Astrocyte of the spinal cord (primary cell): ENCODE measurements at places on chromosomes 2 and 18.
A peak's percentile ranks its signal among the peaks of the same experiment; 100 is the strongest.

- no peak for DNase-seq
Measured at GRCh38 chr2:88896971-88897370, 205.5 kb downstream of the RPIA start.

- peak; percentile 63 for DNase-seq
Measured at GRCh38 chr18:74745633-74746403, 148.1 kb downstream of the ZNF407 start.

GRCh38 chr2:86249176-86249575 lies 49.9 kb downstream of the MRPL35 start:
- DNase-seq, result no peak

GRCh38 chr2:19845323-19845920 lies 56.4 kb downstream of the TTC32 start:
- no peak for DNase-seq

DNA sequence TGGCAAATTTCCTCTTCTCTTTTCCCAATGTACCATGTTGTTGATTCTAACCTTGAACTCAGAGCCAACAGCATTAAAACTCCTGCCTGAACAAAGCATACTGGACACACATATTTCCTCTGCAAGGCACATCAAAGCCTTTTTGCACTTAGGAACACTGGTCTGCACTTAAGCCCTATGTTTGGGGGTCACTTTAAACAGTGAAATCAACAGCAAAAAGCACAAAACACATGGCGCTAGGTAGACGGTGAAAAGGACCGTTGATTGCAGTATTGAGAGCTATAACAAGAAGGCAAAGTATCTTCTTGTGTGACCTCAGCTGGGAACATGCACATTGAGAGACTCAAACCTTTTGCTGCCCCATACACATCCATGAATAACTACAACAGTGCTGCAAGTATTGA lies 83.9 kb upstream of the SH3BP4 start:
- DNase-seq, result no peak

GRCh38 chr2:196125596-196125995 lies 45.8 kb downstream of the STK17B start:
- DNase-seq, result no peak

- no peak for DNase-seq
Measured at GRCh38 chr2:211344289-211344688, 787.9 kb downstream of the CPS1 start.

- DNase-seq, result no peak
Measured at GRCh38 chr2:224264259-224264658, 137.6 kb downstream of the FAM124B start.

DNA sequence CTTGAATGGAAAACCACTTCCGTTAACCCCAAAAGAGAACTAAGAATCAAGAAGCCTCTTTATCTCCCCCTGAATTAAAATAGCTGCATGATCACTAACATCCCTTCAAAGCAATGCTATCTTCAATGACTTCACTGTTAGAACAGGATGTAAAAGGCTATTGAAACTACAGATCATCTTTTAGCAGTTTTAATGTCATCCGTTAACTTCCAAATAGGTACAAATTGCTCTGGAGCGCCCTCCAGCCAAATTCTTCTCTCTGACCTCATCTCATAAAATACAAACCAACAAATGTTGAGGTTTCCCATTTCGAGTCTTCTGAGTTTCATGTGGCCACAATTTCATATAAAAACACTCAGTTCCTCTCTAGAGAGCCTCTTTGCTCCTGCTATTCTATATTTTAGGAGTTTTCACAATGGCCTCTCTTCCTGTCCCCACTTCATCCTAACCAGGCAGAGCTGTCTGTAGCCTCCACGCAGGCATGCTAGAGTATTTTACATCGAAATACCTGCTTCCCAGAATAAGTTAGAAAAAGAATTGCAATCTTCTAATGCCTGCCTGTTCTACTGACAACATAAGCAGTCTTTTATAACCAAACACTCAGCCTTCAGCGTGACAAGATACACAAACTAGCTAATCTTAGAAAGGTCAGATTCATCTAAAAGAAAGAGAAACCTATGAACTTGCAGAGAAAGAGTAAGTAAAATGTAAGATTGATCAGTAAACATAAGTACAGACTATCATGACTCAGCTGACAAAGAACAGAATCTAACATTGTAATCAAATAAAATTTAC lies 37.9 kb downstream of the B4GALT6 start:
- no peak for DNase-seq

DNA sequence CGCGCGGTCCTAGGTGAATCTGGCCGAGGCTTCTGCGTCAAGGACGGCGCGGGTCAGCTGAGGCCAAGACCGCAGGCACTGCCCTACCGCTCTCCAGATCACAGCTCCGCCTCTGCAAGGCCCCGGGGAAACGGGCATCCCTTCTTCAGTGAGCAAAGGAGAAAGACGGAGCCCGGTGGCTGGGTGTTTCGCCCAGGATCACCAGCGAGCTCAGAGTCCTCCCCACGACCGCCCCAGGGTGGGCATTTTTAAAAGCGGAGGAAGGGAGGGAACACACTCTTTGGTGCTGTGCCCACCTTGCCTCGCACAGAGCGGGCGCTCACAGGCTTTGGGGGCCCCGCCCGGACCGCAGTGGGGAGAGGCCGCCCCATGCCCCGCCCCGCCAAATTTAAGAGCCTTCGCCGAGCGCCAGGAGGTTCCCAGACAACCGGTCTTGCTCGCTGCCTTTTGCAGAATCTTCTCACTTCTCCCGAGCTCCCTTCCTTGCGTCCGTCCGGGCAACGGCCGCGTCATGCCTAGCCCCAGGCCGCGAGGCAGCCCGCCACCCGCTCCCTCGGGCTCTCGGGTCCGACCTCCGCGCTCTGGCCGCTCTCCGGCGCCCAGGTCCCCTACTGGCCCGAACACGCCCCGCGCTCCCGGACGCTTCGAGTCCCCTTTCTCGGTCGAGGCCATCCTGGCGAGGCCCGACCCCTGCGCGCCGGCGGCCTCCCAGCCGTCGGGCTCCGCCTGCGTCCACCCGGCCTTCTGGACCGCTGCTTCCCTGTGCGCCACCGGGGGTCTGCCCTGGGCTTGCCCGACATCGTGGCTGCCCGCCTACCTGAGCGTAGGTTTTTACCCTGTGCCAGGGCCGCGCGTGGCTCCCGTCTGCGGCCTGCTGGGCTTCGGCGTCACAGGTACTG lies at the start of gene NOTO:
Gene NOTO (plus strand): TSS at position 419 of the 899 bp plus-strand sequence. CDS start 93 bp downstream, at position 512.
- no peak for DNase-seq

- peak; percentile 52 for DNase-seq
Measured at GRCh38 chr2:157822993-157823392, 53.1 kb downstream of the ACVR1 start.

DNA sequence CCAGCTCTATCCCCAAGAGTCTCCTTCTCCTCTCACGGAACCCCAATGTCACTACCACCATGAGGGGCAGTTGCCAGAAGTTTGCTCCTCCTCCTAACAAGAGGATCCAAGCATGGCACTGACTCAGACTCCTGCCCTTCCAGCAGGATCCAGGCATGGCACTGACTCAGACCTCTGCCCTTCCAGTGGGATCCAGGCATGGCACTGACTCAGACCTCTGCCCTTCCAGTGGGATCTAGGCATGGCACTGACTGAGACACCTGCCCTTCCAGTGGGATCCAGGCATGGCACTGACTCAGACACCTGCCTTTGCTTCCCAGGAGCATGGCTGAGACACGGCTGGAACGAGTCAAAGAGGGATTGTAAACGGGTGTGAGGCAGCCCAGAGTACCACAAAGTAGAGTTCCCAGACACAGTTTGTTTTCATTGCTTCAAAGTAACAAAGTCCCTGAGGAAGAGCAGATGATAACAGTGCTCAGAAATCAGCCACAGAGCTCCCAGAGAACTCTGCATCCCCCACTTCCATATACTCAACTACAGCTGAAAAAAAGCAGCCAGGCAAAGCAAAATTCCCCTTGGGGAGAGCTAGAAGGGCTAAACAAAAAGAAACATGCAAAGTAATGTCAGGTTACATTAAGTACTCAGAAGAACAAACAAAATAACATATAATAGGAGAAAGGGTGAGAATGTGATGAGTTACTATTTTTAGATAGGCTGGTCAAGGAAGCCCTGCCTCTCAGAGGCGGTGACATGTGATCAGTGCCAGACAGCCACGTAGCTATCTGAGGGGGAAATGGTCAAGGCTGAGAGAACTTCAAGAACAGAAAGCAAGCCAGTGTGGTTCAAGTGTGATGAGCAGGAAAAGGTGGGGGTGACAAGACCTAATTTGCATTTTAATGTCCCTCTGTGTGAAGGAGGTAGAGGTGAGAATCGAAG lies 3.0 kb downstream of the BUB1 start:
- peak; percentile 48 for DNase-seq

- DNase-seq, result no peak
Measured at GRCh38 chr18:22355598-22355997, 62.1 kb downstream of the CTAGE1 start.

DNA sequence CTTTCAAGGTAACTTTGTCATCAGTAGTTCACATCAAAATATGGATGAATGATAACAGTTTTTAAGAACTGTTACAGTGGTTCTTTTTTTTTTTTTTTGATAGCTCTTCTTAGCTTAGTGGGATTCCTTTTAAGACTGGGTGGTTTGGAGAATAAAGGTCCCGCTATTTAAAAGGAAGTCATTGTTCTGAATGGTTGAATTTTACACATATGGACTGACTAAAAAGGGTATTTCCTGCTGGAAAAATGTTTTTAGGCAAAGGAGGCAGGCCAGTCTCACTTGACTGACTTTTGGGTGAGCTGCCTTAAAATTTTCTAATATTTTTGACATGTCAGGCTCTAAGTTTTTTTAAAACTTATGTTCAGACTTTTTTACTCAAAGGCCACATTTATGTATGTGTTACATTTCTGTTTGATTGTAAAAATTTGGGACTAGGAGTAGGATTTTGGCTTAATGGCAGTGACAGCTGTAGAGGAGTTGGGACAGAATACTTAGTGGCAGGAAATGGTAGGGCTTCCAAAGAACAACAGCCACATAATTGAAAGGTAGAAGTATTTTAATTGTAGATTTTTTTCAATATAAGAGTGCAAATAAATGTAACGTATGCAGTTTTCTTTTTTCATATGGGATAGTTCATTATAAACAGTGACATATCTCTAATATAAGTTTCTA lies 13.7 kb downstream of the VAPA start:
- no peak for DNase-seq

DNA sequence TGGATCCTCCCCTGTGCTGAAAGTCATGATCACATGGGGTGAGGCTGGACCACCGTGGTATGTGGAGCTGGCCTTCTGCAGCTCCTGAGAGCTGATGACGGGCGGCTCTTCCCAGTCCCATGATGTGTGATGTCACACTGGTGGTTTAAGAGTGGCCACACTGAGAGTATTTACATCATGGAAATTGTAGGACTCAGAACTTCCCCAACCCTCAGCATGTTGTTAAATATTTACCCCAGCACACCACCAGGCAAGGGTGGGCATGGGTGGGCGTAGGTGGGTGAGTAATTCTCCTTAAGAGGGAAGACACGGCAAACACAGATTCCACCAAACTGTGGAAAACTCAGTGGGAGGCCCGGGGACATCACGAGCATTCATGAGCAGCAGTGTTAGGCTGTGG lies 106.8 kb downstream of the ALPK2 start:
- no peak for DNase-seq

DNA sequence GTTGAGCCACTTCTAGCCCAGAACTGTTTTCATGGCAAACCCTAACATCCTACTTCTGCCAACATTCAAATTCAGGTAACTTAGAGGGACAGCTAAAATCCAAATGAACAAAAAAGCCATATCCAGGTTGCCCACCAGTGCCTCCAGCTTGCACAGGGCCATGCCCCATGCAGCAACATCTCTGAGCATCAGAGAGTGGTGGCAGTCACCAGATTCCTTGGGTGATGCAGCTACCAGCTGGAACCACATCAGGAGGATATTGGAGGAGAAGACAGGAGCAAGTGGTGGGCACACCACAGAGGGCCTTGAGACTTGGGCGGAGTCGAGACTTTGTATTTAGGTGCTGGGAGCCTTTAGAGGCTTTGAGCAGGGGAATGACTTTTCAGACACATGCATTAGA lies 50.5 kb downstream of the SDC1 start:
- no peak for DNase-seq

DNA sequence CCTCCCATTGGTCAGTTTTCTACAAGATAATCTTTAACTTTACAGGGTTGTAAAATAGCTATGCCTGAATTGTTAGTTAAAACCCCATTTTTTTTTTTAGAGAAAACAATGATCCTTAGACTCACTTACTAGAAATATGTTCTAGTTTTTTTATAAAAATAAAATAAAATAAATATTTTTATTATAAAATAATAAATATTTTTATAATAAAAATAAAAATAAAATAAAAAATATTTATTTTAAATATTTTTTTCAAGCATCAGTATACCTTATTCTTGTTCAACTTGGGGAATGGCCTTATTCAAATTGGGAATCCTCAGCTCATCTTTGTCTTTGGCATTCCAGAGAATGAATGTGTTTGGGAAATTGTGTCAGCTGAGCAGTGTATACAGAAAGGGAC lies 20.8 kb upstream of the IL1RL1 start:
- no peak for DNase-seq

GRCh38 chr18:73664896-73665295 lies 482.7 kb downstream of the FBXO15 start:
- DNase-seq, result no peak

GRCh38 chr18:22791310-22791610 lies 141.9 kb upstream of the RBBP8 start:
- no peak for DNase-seq

GRCh38 chr2:74297391-74297790 lies 45.8 kb downstream of the SLC4A5 start:
- DNase-seq, result no peak

DNA sequence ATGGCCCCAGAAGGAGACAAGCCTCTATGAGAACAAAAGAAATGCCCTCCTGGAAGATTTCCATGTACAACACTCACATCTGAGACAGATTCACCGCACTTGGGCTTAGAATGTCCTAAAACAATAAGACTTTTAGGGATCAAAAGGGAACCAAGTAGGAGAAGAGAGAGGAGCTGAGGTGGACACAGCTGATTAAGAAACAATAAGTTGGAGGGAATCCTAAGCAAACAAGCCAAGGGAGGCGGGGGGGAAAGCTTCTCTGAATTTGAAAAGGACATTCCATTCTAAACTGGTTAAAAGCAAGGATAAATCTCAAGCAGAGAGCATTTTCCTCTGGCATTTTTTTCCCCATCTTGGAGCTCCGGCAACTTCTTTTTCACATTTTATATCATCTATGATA lies 9.9 kb downstream of the ACVR1 start:
- peak; percentile 68 for DNase-seq

GRCh38 chr2:95047629-95048510 lies 22.4 kb downstream of the MAL start:
- DNase-seq, result no peak

DNA sequence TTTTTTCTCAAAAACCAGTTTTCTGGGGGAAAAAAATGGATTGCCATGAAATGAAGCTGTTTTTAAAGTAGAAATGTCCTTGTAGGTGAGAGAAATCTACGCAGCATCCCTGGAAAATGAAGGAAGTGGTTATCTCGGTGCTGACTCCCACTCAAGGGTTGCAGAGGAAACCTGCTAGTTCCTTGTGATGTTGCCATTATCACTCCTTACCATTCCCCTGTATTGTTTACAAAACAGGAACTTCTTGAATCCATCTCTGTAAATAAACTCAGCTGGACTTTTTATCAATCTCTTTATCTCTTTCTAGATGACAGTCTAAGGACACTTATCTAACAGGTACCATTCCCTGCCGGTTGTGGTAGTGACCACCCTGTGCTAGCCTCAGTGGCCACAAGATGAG lies 61.2 kb downstream of the FEZ2 start:
- DNase-seq, result no peak
